ENCODE measurements at places on chromosomes 7 and 10. TPM values are rescaled to one million over a fixed set of nuclear protein-coding genes. Genes with fewer than 3 reads are reported as not detected.

- no peaks in the 10 kb centered on the region for H3K27me3 ChIP-seq
- no peaks in the 10 kb centered on the region for H3K36me3 ChIP-seq
- H3K4me3 ChIP-seq: no peak overlapping the region
- peaks cover 6% of the 10 kb centered on the region for H3K4me1 ChIP-seq
Measured at GRCh38 chr10:27779462-27780015, 33.9 kb upstream of the MKX start.

- no peak overlapping the region for H3K4me3 ChIP-seq
- DNase-seq: no peak
- no peaks in the 10 kb centered on the region for H3K4me1 ChIP-seq
- H3K36me3 ChIP-seq: no peaks in the 10 kb centered on the region
Measured at GRCh38 chr7:154699417-154699816, 303.5 kb downstream of the PAXIP1 start.

DNA sequence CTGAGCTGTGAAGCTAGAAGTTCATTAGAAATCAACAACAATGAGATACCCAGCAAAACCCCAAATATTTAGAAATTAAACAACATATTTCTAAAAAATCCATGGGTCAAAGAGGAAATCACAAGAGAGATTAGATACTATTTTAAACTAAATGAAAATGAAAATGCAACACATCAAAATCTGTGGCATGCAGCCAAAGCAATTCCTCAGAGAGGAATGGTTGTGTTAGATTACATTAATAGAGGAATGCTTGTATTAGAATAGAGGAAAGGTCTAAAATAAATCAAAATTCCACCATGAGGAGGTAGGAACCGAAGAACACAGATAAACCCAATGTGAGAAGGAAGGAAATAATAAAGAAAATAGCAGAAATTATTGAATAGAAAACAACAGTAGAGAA is 642.1 kb upstream of the GALNT17 start:
- no peak for DNase-seq
- no peaks in the 10 kb centered on the region for H3K27me3 ChIP-seq
- no peaks in the 10 kb centered on the region for H3K36me3 ChIP-seq
- H3K27ac ChIP-seq: no peak overlapping the region
- no peak overlapping the region for H3K4me3 ChIP-seq

DNA sequence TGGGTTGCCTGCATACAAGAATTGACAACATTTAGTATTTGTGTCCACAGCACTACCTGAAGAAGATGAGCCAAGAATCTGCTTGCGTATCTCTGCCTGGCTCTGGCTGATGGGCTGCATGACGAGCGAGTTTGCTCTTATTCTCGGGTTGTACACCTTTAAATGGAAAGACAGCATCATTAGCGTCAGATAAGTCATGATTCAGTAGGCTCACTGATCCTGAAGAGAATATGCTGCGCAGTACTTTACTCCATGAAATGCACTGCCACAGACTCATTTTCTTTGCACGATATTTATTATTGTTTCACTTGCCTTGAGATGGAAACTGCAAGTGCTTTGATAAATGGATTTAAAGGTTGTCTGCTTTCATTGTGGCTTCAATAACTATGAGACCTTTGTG is 28.6 kb downstream of the DHX32 start:
- no peak overlapping the region for H3K4me3 ChIP-seq
- no peaks in the 10 kb centered on the region for H3K4me1 ChIP-seq
- DNase-seq: no peak
- no peaks in the 10 kb centered on the region for H3K36me3 ChIP-seq
- no peak overlapping the region for H3K27ac ChIP-seq

- H3K27me3 ChIP-seq: no peaks in the 10 kb centered on the region
- peak overlapping the region; percentile 63 for H3K4me3 ChIP-seq
- peaks cover 22% of the 10 kb centered on the region for H3K4me1 ChIP-seq
- DNase-seq: peak; percentile 90
- no peaks in the 10 kb centered on the region for H3K36me3 ChIP-seq
Measured at GRCh38 chr10:46541017-46541661, 15.3 kb downstream of the GPRIN2 start.

- no peaks in the 10 kb centered on the region for H3K4me1 ChIP-seq
- H3K4me3 ChIP-seq: no peak overlapping the region
- H3K27ac ChIP-seq: no peak overlapping the region
Measured at GRCh38 chr7:11127114-11127785, 153.6 kb downstream of the PHF14 start.

- H3K27me3 ChIP-seq: no peaks in the 10 kb centered on the region
- H3K4me1 ChIP-seq: no peaks in the 10 kb centered on the region
- H3K27ac ChIP-seq: no peak overlapping the region
Measured at GRCh38 chr7:39703144-39703543, 79.8 kb downstream of the RALA start.

DNA sequence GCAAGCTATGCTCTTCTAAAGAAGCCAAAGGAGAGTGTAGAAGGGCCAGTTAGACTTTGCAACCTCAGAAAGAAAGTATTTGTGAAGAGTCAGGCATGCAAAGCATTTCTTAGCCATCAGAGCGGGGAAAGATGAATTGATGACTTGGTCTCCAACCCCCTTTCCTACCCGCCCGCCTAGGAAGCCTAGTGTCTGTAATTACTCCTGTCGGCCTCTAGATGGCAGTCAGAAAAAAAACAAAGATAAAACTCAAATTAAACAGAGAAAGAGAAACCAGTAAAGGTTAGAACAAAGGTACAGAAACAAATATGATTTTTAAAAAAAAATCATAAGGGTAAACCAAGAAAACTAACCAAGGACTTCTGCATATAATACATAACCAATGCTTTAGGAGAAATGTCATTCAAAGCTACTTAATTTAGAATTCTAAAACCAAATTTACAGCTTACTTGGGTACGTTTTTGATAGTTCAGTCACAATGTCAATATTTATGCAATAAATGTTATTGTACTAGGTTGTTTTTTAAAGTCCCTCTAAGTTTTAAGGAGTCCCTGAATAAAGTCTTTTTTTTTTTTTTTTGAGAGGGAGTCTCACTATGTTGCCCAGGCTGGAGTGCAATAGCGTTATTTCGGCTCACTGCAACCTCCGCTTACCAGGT is 97.6 kb downstream of the LYZL1 start:
- no peaks in the 10 kb centered on the region for H3K27me3 ChIP-seq
- no peak overlapping the region for H3K27ac ChIP-seq
- no peaks in the 10 kb centered on the region for H3K4me1 ChIP-seq
- no peak overlapping the region for H3K4me3 ChIP-seq
- H3K36me3 ChIP-seq: no peaks in the 10 kb centered on the region

- H3K27me3 ChIP-seq: no peaks in the 10 kb centered on the region
- no peaks in the 10 kb centered on the region for H3K36me3 ChIP-seq
- H3K4me1 ChIP-seq: peaks cover 4% of the 10 kb centered on the region
- H3K4me3 ChIP-seq: no peak overlapping the region
- DNase-seq: peak; percentile 51
Measured at GRCh38 chr10:7872041-7872442, 53.7 kb downstream of the TAF3 start.

- H3K4me3 ChIP-seq: no peak overlapping the region
- no peaks in the 10 kb centered on the region for H3K4me1 ChIP-seq
- no peak for DNase-seq
Measured at GRCh38 chr10:22764639-22765038, 50.3 kb upstream of the PIP4K2A start.

GRCh38 chr7:28203508-28204240 is 23.1 kb upstream of the JAZF1 start:
- no peak overlapping the region for H3K27ac ChIP-seq
- no peaks in the 10 kb centered on the region for H3K27me3 ChIP-seq
- no peaks in the 10 kb centered on the region for H3K36me3 ChIP-seq

GRCh38 chr7:85204061-85204460 is 17.2 kb upstream of the SEMA3D start:
- no peaks in the 10 kb centered on the region for H3K4me1 ChIP-seq
- H3K36me3 ChIP-seq: no peaks in the 10 kb centered on the region
- H3K27me3 ChIP-seq: no peaks in the 10 kb centered on the region
- H3K4me3 ChIP-seq: no peak overlapping the region
- DNase-seq: no peak
- no peak overlapping the region for H3K27ac ChIP-seq

GRCh38 chr10:103125323-103126267 is 67.5 kb downstream of the NT5C2 start:
- no peaks in the 10 kb centered on the region for H3K36me3 ChIP-seq
- H3K27me3 ChIP-seq: no peaks in the 10 kb centered on the region
- no peak overlapping the region for H3K4me3 ChIP-seq

- no peaks in the 10 kb centered on the region for H3K4me1 ChIP-seq
- H3K36me3 ChIP-seq: no peaks in the 10 kb centered on the region
- no peaks in the 10 kb centered on the region for H3K27me3 ChIP-seq
- DNase-seq: no peak
- H3K4me3 ChIP-seq: no peak overlapping the region
Measured at GRCh38 chr10:31422634-31423033, 103.6 kb downstream of the ZEB1 start.

DNA sequence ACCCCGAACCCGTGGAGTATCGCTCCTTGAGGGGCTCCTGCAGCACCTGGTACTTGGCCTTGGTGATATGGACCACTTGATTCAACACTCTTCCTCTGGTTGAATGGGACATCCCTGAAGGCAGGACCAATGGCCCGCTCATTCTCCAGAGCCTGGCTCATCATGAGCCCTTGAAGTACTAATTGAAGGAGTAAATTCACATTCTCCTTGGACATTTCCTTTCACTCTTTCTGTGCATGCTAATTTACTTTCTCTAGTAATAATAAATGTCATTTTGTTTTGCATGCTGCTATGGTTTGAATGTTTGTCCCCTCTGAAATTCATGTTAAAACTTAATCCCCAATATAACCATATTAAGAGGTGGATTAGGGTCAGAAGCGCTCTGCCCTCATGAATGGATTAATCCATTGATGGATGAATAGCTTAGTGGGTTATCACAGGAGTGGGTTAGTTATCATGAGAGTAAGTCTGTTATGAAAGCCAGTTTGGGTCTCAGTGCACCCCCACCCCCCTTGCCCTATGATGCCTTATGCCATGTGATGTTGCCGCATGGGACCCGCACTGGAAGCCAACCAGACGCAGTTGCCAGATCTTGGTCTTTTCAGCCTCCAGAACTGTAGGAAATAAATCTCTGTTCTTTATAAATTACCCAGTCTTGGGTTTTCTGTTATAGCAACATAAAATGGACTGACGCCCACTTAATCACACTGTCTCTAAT is 23.8 kb downstream of the FGFBP3 start:
- no peak overlapping the region for H3K4me3 ChIP-seq
- H3K4me1 ChIP-seq: peaks cover 73% of the 10 kb centered on the region
- no peaks in the 10 kb centered on the region for H3K36me3 ChIP-seq
- no peak for DNase-seq

- H3K4me1 ChIP-seq: peaks cover 9% of the 10 kb centered on the region
- H3K4me3 ChIP-seq: no peak overlapping the region
- no peaks in the 10 kb centered on the region for H3K36me3 ChIP-seq
- no peaks in the 10 kb centered on the region for H3K27me3 ChIP-seq
Measured at GRCh38 chr7:109956916-109957315, 1134.0 kb upstream of the LRRN3 start.

- no peaks in the 10 kb centered on the region for H3K27me3 ChIP-seq
- no peak overlapping the region for H3K4me3 ChIP-seq
- H3K4me1 ChIP-seq: peaks cover 56% of the 10 kb centered on the region
- DNase-seq: no peak
Measured at GRCh38 chr10:11331726-11332125, 279.7 kb downstream of the USP6NL start.

- no peak overlapping the region for H3K27ac ChIP-seq
- H3K36me3 ChIP-seq: no peaks in the 10 kb centered on the region
- no peak for DNase-seq
- no peak overlapping the region for H3K4me3 ChIP-seq
- no peaks in the 10 kb centered on the region for H3K27me3 ChIP-seq
Measured at GRCh38 chr7:53996876-53997275, 545.3 kb upstream of the VSTM2A start.

GRCh38 chr7:27846388-27846787 is 106.4 kb downstream of the TAX1BP1 start:
- H3K27ac ChIP-seq: no peak overlapping the region
- H3K27me3 ChIP-seq: no peaks in the 10 kb centered on the region
- peaks cover 42% of the 10 kb centered on the region for H3K4me1 ChIP-seq
- H3K4me3 ChIP-seq: no peak overlapping the region
- H3K36me3 ChIP-seq: no peaks in the 10 kb centered on the region
- no peak for DNase-seq

GRCh38 chr7:142603870-142604448 is 145.3 kb upstream of the PRSS1 start:
- DNase-seq: peak; percentile 70
- H3K4me1 ChIP-seq: no peaks in the 10 kb centered on the region
- H3K27me3 ChIP-seq: peaks cover 10% of the 10 kb centered on the region

DNA sequence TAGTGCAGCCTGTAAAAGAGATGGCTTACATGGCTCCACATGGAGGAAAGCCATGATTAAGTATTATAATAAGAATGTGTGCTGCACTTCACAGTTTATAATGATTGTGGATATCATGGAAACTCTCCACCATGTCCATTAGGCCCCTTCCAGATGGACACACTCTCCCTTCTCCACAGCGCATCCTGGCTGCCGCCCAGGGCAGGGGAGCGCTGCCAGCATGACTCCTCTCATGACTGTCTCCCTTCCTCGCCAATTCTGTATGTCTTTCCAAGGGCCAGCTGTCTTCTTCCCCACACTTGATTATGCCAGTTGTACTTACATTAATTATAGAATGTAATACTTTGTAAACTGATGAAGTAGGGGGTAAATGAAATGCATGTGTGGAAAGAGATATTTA is 259.3 kb upstream of the TMEM72 start:
- no peak overlapping the region for H3K27ac ChIP-seq
- peaks cover 7% of the 10 kb centered on the region for H3K4me1 ChIP-seq
- DNase-seq: no peak
- H3K4me3 ChIP-seq: no peak overlapping the region
- no peaks in the 10 kb centered on the region for H3K27me3 ChIP-seq

DNA sequence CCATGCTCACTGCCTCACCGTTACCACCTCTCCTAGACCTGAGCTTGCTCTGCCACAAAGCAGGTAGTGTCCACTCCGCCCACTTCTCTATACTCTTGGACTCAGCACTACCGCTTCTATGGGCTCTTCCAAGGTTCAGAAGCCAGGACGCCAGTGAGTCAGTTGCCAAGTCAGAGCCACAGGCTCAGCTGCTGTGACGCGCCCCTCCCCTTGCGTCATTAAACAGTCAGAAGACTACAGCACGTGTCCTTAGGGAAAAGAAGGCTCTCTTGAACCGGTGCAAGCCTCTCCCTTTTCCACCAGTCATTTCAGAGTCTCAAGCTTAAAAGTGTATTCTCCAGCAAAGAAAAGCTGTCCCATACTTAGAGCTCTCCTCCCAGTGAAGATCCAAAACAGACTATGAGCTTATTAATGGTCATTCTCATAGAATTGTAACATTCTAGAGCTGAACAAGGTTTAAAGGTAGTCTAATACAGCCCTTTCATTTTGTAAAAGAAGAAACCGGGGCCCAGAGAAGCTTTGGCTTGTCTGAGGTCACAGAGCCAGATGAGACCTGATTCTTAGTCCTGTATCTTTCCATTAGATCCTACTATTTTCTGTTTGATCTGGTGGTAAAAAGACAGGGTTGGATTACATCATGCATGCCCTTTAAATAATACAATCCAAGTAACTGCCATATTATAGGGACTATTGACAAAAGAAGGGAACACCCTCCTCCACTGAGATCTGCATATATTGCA is 40.9 kb upstream of the MET start:
- no peaks in the 10 kb centered on the region for H3K27me3 ChIP-seq
- no peak overlapping the region for H3K27ac ChIP-seq
- H3K4me1 ChIP-seq: no peaks in the 10 kb centered on the region

- no peaks in the 10 kb centered on the region for H3K36me3 ChIP-seq
- no peak for DNase-seq
- no peak overlapping the region for H3K27ac ChIP-seq
- H3K4me3 ChIP-seq: no peak overlapping the region
Measured at GRCh38 chr10:3525832-3526449, 259.1 kb downstream of the KLF6 start.

The TFR2 gene
- total RNA-seq: 0.34 TPM

The HTR7 gene
- total RNA-seq: not detected

The SLC18A2 gene
- 1.6 TPM for total RNA-seq

The CPA2 gene
- 0.65 TPM for total RNA-seq

The CDC14C gene
- total RNA-seq: 0.54 TPM

The FEZF1 gene
- 330 TPM for total RNA-seq

The ADIRF gene
- total RNA-seq: not detected

Measured in neural progenitor cell (in vitro differentiated cells).